ENCODE measurements at places on chromosomes 2 and 18. TPM values are rescaled to one million over a fixed set of nuclear protein-coding genes. Genes with fewer than 3 reads are reported as not detected.

Gene POTEI
- total RNA-seq = not detected

DNA sequence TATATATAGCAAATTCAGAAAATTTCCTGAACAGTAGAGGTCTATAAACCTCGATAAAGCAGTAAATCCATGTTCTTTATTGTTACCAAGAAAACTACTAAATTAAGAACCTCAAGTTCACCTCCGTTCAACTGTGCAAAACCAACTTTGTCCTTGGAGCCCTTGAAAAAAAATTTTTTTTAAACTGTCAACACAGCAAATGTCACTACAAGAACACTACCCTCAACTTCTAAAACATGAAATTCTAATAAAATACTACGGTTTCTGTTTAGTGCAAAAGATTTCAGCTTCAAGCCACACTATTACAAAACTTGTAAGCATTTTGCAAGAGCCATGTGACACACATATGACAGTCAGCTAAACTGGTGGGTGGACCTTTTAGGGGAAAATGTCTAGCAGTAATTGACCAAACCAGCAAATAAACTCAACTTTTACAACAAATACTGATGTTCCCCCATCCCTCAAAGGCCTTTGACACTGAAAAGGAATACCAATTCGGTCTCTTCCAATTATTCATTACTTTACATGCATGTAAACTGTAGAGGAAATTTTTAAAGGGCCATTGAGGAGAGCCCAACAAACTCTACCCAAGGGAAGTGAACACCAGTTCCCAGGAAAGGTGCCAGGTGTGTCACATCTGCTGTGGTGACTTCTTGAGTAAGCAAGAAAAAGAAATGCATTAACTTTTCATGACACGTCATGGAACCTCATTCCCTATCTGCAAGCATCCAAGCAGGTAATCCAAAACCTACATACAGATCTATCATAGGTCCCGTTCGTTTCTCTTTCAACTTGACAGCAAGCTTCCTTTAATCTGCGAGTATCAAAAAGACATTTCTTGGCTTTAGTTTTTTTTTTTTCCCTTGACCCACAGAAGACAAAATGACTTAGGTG lies 1.4 kb downstream of the RAB1A start:
- peaks cover 43% of the 10 kb centered on the region for H3K4me1 ChIP-seq
- DNase-seq = no peak
- H3K4me3 ChIP-seq = peak overlapping the region; percentile 81
- no peaks in the 10 kb centered on the region for H3K27me3 ChIP-seq
- H3K27ac ChIP-seq = peak overlapping the region; percentile 89

GRCh38 chr18:6435731-6436130 lies 21.0 kb upstream of the L3MBTL4 start:
- no peak overlapping the region for H3K27ac ChIP-seq
- H3K36me3 ChIP-seq = no peaks in the 10 kb centered on the region
- no peak for DNase-seq
- H3K4me3 ChIP-seq = no peak overlapping the region
- no peaks in the 10 kb centered on the region for H3K4me1 ChIP-seq
- H3K27me3 ChIP-seq = no peaks in the 10 kb centered on the region

DNA sequence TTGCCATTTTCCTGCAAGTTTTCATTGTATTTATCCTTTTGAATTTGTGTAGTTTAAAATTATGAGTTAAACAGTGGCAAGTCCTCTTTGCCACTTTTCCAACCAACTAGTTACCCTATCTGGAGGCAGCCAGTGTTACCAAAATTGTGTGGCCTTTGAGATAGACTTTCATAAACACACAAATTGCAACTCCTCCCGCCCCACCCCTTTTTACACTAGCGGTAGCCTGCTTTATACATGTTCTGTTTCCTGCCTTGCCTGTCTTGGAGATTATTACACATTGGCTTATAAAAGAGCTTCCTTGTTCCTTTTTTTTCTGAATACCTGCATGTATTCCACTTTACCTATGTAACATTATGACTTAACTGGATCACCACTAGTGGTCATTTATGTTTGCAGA lies 56.5 kb downstream of the RPIA start:
- H3K27me3 ChIP-seq = no peaks in the 10 kb centered on the region
- H3K4me1 ChIP-seq = peaks cover 35% of the 10 kb centered on the region
- H3K27ac ChIP-seq = no peak overlapping the region
- no peak for DNase-seq

DNA sequence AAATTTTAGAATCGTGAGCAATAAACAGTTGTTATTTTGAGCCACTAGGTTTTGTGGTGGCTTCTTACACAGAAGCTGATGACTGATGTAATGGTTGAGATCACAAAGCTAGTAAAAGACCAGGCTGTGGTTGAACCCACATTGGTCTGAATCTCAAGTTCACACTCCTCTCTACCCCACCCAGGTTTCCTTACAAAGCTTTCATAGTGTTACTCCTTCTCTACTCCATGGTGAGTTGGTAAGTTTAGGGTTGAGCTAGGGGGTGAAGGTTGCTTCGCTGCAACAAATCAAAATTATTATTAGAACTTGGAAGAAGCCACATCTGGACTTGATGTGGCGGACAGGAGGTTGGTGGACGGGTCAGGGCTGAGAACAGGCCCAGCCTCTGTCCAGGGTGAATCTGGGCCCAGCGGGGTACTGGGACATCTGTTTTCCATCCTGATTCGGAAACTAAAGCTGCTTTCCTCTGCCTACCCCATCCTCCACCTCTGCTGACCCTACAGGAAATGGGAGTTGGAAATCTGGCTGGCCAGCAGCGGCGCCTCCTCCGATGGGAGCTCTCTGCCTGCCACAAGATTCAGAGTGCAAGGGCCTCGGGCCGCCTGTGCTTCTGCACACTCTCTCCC lies 86.3 kb downstream of the ZFP36L2 start:
- H3K36me3 ChIP-seq = no peaks in the 10 kb centered on the region
- peak overlapping the region; percentile 58 for H3K27ac ChIP-seq
- peak; percentile 64 for DNase-seq
- H3K4me3 ChIP-seq = peak overlapping the region; percentile 19
- no peaks in the 10 kb centered on the region for H3K27me3 ChIP-seq

DNA sequence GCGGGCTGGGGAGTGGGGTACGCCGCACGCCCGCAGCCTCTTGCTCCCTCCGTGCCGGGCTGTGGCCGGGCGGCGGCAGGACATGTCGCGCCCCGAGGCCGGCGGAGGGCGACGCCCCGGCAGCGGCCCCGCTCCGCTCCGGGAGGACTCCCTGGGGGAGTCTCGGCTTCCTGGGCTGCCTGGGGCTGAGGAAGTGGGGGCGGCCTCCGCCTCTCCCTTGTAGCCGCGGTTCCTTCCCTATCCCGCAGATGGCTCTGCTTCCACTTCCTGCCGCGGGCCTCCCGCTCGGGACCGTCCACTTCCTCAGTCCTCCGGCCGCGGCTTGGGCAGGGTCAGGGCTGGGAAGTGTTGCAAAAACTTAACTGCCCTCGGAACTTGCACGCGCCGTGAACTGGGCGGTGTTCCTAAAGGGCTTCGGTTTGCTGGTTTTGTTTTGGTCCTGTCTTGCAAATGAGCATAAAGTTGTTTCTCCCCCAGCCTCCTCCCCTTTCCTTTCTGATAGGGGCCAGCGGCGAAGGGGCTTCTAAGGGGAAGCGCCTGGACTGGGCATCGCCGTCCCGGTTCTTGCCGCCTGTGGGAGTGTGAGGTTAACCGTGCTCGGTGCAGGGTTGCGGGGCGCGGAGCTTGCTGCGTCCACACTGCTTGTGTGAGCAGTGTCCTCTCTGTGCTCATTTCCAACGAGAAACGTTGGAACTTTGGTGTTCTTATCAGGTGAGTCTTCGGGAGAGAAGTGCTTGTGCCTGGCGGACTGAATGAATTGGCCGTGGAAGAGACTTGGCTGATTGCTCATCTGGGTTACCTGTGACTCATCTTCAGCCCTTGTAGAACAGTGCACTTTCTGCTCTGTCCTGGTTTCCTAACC lies 600 bp downstream of the RALB start:
- H3K36me3 ChIP-seq = no peaks in the 10 kb centered on the region
- peak overlapping the region; percentile 97 for H3K4me3 ChIP-seq
- peaks cover 21% of the 10 kb centered on the region for H3K4me1 ChIP-seq
- no peaks in the 10 kb centered on the region for H3K27me3 ChIP-seq
- peak overlapping the region; percentile 79 for H3K27ac ChIP-seq

- H3K27me3 ChIP-seq = no peaks in the 10 kb centered on the region
- H3K4me1 ChIP-seq = peaks cover 3% of the 10 kb centered on the region
- H3K27ac ChIP-seq = no peak overlapping the region
- H3K4me3 ChIP-seq = no peak overlapping the region
- H3K36me3 ChIP-seq = peaks cover 51% of the 10 kb centered on the region
Measured at GRCh38 chr2:202278944-202279343, 13.4 kb downstream of the NOP58 start.

Data from CD8-positive, alpha-beta memory T cell (primary cell).